T-cell (primary cell): ENCODE measurements at places on chromosomes 12 and 14. TPM values are rescaled to one million over a fixed set of nuclear protein-coding genes. Genes with fewer than 3 reads are reported as not detected.

The TDRD9 gene
- total RNA-seq, result 0.51 TPM

DNA sequence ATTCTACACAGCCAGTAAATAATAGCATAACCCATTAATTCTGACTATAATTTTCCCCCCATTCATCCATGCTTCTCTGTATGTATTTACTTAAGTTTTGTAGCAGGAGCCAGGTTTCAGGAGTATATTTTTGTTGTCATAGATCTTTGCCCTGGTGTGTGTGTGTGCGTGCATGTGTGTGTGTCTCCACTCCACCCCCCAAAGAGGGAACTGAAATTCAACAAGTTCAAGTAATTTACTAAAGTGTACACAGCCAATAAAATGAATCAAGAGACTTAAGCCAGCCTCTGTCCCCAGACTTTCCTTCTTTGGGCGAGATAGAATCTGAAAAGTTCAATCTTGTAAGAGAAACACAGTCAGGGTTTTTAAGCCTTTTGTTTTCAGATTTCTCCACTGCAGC is 792.0 kb downstream of the MED13L start:
- no peak for DNase-seq

DNA sequence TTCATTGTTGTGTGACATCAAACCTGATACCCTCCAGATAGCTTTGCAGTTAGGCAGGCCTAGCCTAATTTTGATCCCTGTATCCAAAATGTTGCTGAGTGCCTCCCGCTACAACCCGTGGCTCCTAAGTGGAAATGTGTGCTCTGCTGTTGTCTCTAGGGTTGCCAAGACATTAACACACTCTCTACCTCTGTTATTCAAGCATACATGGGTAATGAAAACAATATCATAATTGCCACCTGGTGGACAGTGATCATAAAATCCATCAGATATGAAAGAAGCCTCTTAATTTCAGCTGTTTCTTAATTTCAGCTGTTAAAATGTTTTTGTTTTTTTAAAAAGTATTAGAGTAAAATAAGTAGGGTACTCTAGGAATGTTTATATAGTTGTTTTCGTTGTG is 93.5 kb downstream of the PLEKHA5 start:
- DNase-seq, result no peak

DNA sequence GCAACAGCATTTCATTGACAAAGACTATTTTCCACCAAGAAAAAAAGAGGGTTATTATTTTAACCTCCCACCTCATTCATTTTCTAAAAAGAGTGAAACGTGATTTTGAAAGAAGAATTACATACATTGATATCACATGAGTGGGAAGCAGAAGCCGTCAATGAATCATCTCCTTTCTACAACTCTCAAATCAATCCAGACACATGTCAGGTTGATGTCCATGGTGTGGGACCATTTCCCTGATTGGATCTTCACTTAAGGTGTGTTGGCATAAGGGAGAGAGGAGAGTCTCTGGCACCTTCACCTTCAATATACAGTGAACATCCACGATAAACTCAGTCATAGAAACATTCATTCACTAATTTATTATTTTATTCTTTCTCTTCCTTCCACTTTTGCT is 1095.1 kb downstream of the BCL11B start:
- no peak for DNase-seq

GRCh38 chr12:26290565-26290964 is 95.2 kb downstream of the SSPN start:
- DNase-seq, result no peak

DNA sequence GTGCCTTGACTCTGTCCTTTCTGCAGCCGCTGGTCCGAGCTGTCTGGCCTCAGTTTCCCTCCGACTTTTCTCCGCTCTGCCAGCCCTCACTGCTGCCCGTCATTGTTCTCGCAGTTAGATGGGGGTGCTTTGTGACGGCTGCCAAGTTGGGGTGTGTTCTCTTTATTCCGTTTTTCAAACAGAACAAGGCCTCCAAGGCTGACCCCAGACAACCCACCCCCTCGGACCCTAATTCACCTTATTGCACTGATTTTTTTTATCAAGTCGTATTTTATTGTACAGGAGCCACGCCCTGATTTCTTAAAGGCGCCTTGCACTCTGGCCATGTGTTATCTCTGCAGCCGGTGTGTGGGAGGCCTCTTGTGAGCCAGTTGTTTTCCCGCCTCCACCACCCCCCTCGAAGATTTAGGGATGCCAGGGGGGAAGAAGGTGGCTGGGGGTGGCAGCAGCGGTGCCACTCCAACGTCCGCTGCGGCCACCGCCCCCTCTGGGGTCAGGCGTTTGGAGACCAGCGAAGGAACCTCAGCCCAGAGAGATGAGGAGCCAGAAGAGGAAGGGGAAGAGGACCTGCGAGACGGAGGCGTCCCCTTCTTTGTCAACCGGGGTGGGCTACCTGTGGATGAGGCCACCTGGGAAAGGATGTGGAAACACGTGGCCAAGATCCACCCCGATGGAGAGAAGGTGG is 1.3 kb downstream of the VASH1 start:
- no peak for DNase-seq

The DENND5B gene
- 1.2 TPM for total RNA-seq

The RERG gene
- total RNA-seq, result not detected

GRCh38 chr14:26289891-26290486 is 307.8 kb downstream of the NOVA1 start:
- DNase-seq, result no peak

The CFAP251 gene
- total RNA-seq, result 0.61 TPM

GRCh38 chr14:105069871-105070759 is 4.9 kb upstream of the GPR132 start:
- no peak for DNase-seq
